Neural crest cell (in vitro differentiated cells): ENCODE measurements at places on chromosomes 11 and 22.

GRCh38 chr22:47290706-47291430 lies 528.4 kb downstream of the TBC1D22A start:
- no peak for DNase-seq

- DNase-seq, result no peak
These were observed 4.7 kb upstream of the APOA1 start for GRCh38 chr11:116842117-116842516.

- no peak for DNase-seq
These were observed 104.5 kb upstream of the RCN1 start for GRCh38 chr11:31986201-31986889.

- no peak for DNase-seq
These were observed 2.7 kb downstream of the CD5 start for GRCh38 chr11:61104963-61105362.

- DNase-seq, result no peak
These were observed 17.1 kb upstream of the MS4A4A start for GRCh38 chr11:60263402-60263801.
